T-helper 1 cell (primary cell): ENCODE measurements at places on chromosomes 3 and 15.
A peak's percentile ranks its signal among the peaks of the same experiment; 100 is the strongest.

- no peak for DNase-seq
Measured at GRCh38 chr3:44363591-44363990, 25.0 kb downstream of the TCAIM start.

- no peak for DNase-seq
Measured at GRCh38 chr3:77506384-77506783, 466.5 kb downstream of the ROBO2 start.

- DNase-seq: no peak
Measured at GRCh38 chr3:126676919-126677705, 22.2 kb upstream of the TXNRD3 start.

- DNase-seq: peak; percentile 6
Measured at GRCh38 chr15:40844696-40845030, 815 bp downstream of the SPINT1 start.

DNA sequence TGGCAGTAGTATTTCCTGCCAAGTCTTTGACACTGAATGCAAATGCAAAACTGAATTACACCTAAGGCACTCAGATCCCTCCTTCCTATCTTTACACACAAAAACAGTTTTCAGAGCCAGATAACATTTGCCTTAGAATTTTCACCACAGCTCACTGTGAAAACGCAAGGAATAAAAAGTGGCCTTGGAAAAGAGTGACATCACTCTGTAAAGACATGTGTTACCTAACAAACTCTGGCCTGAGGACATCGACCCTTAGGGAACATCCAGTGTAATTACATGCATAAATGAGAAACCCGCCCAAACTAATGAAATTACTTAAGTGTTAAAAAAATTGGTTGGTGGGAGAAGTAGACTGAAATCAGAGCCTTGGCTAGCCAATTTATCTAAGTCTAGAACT, 88.9 kb downstream of the PLOD2 start:
- no peak for DNase-seq

DNA sequence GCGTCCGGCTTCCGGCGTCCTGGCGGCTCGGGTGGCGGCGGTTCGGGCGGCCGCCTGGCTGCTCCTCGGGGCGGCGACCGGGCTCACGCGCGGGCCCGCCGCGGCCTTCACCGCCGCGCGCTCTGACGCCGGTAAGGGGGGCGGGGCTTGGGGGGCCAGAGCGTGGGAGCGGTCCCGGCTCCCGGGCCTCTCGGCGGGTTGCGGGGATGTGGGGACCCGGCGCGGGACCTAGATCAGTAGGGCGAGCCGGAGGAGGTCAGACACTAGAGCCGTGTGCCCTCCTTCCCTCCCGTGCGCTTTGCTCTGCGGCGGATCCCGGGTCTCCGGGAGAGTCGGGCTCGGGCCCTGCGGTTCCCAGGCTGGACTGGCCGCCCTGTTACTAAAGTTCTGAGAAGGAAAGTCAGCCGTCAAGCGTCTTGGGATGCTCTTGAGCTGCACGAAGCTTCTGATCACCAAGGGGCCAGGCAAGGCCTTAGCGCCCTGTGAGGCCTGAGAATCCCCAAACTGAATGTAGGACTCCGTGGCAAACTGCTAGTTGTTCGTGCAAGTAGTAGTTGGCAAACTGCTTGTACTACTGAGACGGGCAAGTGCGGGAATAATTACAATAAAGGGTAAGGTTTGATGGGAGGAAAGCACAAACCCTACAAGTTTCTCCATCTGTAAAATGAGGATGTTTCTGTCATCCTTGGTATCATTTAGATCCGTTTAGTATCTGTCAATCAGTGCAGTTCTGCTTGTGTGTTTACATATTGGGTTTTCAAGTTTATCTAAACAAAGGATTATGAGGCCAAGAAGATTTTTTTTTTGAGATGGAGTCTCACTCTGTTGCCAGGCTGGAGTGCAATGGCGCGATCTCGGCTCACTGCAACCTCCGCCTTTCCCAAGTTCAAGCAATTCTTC, 587 bp downstream of the PIGX start:
- DNase-seq: peak; percentile 75

GRCh38 chr3:40328374-40328773, 18.9 kb downstream of the EIF1B start:
- no peak for DNase-seq

- DNase-seq: no peak
Measured at GRCh38 chr15:64763021-64763420, 12.4 kb downstream of the RBPMS2 start.

GRCh38 chr3:173463250-173463649, 65.7 kb downstream of the NLGN1 start:
- DNase-seq: no peak

DNA sequence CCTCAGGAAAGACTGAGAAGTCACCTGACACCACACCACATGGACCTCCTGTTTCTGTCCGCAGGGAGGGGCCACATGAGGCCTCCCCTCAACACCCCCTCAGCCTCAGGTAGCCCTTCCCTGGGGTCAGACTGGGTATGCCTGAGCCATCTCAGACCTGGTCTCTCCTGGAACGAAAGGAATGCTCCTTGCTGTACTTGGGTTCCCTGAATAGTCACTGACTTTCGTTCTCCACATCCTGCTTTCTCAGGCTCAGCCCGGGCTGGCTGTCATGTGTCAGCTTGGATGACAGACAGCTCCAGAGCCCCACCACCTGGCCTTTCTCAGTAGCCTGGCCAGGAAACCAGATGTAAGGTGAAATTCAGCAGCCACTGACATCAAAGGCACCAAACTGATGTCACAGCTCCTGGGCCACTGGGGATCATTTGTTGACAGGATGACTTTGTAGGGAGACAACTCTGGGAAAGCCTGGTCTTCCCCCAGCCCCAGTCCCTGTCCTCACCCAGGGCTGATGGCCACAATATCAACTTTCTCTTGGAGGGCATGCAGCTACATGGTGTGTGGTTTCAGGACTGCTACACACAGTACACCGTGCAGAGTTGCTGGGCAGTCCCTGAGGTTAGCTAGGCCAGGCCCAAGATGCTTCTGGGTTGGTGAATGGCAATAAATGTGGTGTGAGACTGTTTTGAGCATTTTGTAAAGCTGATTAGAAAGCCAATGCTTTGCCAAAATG, 141.4 kb upstream of the MRPS22 start:
- DNase-seq: no peak

- DNase-seq: no peak
Measured at GRCh38 chr3:23664459-23664858, 141.3 kb upstream of the UBE2E1 start.

DNA sequence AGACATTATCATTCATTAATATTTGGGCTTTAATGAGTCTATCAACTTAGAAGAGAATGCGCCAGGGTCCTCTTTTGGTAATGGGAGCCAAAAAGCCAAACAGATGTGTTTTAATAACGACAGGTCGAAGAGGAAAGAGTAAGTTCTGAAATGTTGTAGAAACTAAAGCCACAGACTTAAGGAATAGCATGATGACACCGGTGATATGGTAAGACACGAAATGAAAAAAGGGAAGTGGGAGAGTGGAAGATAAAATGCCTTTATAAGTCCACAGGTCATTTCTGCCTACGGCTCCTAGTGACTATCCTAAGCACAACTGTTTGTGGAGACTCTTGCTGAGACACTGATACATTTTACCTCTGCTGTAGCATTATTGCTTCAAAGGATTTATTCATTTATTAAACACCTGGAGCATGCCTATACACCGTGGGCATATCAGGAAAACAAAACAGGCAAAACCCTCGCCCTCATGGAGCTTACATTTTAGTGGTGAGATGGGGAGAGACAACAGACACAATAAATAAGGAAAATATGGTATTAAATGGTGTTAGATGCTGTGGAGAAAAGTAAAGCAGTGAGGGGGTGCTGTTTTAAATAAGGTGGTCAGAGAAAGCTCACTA, 11.7 kb upstream of the CD47 start:
- no peak for DNase-seq

DNA sequence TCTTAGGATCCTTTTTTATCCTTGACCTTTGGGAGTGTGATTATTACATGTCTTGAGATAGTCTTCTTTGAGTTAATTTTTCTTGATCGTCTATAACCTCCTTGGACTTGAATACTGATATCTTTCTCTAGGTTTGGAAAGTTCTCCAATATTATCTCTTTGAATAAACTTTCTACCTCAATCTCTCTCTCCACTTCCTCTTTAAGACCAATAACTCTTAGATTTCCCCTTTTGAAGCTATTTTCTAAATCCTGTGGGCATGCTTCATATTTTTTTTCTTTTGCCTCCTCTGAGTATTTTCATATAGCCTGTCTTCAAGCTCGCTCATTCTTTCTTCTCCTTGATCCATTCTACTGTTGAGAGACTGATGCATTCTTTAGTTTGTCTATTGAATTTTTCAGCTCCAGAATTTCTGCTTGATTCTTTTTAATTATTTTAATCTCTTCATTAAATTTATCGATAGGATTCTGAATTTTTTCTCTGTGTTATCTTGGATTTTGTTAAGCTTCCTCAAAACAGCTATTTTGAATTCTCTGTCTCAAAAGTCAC, 12.1 kb downstream of the USF3 start:
- no peak for DNase-seq

DNA sequence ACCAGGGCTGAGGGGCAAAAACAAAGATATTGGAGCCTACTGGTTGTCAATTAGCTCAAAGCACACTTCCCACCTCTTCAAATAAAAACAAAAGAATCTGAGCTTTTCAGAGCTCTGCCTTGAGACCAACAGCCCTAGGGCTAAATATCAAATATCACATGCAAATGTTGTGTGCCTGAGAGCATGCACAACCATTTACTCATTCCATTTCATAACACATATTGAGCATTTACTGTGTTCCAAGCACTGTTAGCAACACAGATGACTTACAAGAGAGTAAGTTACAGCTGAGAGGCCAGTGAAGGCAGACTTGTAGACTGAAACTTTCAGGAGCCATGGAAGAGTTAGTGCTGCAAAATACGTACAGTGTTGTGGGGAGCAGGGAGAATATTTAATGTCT, 222.4 kb downstream of the CPNE4 start:
- no peak for DNase-seq

DNA sequence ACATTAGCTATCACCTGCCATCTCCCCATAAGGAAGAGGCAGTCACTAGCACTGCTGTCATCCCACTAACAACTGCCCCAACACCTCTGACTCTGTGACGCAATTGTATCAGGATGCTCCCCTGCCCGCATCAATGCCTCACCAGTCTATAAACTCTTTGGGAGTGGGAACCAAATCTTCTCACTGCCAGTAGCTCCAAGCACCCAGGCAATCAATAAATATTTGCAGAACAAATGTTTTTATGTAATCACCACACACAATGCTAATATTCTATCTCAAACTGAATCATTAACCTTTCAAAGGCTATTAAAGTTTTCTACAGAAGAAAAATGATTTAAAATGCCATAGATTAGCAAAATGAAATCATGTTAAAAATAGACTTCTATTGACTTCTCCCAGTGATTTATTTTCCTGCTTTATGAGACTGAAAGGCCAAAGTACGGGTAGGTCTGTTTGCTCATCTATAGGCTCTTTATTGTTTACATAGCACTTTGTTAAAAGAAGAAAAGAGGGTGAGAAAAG, 131.3 kb downstream of the PLD1 start:
- DNase-seq: no peak

GRCh38 chr15:73346735-73347312, 21.9 kb downstream of the HCN4 start:
- DNase-seq: peak; percentile 40

DNA sequence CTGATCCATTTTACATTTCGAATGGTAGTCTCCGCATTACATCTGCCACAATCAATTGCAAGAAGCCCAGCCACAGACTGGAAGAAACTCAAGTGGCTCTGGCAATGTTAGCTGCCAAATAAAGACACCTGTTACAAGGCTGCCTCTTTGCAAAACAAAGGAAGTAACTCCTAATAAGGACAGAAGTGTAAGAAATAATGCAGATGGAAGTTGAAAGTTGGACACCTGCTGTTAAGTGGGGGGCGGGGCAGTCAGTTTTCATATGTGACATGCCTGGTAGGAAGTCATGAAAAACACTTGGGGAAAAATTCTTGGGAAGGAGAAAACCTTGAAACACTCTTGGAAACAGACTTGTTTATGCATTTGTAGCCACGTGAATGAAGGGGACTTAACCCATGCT, 54.1 kb upstream of the ATP2C1 start:
- no peak for DNase-seq

GRCh38 chr3:133717424-133717823, 28.8 kb upstream of the TF start:
- no peak for DNase-seq

GRCh38 chr15:91209318-91209717, 109.3 kb downstream of the SV2B start:
- DNase-seq: no peak

GRCh38 chr3:39338201-39338600, 8.7 kb downstream of the CCR8 start:
- DNase-seq: no peak

DNA sequence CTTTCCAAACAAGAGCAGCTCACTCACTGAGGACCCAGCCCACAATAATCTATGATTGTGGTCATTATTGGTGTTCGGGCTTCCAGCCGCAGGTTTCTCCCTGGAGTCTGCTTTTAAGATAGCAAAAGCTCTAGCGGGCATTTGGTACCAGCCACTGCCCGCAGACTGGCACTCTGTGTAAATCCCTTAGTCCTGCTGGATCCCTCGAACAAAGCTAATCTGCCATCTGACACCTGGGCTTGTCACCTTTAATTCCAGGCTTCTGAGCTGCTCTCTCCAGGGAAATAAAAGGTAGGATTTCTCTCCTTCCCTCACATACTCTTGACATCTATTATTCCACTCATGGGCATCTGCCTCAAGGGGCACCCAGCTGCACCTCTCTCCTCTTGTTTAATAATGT, 158.7 kb downstream of the PDCD6IP start:
- no peak for DNase-seq

DNA sequence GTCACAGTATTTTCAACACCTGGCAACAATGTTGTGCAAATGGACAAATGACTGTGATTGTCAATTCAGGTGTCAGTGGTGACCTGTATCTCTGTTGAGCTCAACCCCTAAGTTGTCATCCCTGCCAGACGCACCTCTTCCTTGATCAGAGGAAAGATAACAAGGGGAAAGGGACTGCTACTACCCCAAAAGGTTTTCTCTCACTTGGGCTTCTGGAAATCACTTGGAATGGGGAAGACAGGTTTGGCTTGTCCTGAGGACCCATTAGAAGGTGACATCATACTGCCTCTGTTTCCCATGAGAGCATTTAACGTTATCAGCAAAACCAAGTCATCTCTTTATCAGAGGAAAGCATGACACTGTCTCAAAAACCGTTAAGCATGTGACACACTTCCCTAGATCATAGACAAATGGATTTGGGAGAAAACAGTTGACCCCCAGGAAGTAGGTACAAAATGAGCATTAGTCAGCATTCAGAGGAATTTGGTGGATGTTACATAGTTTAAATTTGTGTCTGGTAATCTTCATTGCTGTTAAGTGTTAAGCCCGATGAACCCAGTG, 769.5 kb downstream of the GRM7 start:
- no peak for DNase-seq
